ENCODE measurements at places on chromosomes 11 and 22.
A peak's percentile ranks its signal among the peaks of the same experiment; 100 is the strongest.

DNA sequence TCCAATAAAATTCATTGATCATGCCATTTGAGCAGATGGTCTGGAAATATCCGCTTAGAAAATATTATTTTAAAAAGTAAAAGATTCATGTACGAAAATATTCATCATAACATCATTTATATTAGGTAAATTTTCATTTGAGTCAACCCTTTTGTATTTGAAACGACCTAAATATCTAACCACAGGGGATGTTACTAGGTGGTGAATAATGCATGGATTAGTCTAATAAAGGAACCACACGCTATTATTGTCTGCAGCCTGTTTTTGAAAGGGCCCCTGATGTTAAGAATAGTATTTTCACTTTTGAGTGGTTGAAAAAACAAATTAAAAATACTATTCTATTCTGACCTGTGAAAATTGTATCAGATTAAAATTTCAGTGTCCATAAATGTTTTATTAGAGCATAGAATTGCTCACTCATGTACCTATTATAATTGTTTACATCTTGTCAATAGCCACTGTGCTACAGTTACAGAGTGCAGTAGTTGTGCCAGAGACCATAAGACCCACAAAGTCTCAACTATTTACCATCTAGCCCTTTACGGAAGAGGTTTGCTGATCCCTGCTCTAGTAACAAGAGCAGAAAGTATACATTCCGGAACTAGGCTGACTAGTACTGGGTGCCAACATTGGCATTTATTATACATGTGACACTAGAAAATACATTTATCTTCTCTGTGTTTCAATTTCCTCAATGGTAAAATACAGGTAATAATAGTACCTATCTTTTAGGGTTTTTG, 176.1 kb downstream of the LRRC4C start:
- no peak for DNase-seq

- DNase-seq = no peak
These were observed 1817.7 kb downstream of the LRRC4C start for GRCh38 chr11:39641751-39642150.

GRCh38 chr11:130396965-130397364, 31.4 kb downstream of the ADAMTS8 start:
- DNase-seq = no peak

DNA sequence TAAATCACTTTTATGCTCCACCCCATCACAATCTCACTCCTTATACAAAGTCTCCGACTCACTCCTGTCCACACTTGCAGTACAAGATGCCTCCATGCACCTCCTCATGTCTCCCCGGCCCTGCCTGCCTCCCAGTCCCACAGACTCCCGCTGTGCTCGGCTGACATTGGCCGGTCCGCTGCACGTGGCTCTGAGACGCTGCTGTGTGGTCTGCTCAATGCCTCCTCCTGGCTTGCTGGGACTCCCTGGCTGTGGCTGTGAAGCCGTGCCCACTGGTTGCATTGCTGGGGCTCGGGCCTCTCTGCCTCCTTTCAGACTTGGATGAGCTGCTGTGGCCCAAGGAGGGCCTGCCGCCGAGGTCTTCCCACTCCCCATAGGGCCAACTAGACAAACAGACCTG, 224.0 kb upstream of the B3GAT1 start:
- no peak for DNase-seq

- DNase-seq = no peak
These were observed 77.7 kb downstream of the LARGE1 start for GRCh38 chr22:33842421-33843094.

DNA sequence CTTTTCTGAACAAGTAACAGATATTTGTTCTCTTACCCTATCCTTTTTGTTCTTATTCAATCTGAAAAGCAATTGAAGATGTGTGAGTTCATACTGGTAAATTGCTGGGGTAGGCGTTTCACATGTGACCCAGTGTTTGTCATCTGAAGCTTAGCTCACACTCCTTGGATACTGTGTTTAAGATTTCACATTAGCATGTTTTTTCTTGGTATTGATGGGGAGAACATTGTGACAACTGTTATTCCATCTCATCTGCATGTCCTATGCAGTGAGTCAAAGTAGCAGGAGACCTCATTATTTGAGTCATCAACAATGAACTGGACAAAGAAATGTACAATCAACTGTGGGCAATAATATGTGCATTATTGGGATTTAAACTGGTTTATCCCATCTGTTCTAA, 691.6 kb upstream of the ANO5 start:
- DNase-seq = no peak

GRCh38 chr11:46050003-46050461, 71.2 kb downstream of the PHF21A start:
- peak; percentile 51 for DNase-seq

- no peak for DNase-seq
These were observed 70.1 kb upstream of the LRRC55 start for GRCh38 chr11:57111619-57112018.

DNA sequence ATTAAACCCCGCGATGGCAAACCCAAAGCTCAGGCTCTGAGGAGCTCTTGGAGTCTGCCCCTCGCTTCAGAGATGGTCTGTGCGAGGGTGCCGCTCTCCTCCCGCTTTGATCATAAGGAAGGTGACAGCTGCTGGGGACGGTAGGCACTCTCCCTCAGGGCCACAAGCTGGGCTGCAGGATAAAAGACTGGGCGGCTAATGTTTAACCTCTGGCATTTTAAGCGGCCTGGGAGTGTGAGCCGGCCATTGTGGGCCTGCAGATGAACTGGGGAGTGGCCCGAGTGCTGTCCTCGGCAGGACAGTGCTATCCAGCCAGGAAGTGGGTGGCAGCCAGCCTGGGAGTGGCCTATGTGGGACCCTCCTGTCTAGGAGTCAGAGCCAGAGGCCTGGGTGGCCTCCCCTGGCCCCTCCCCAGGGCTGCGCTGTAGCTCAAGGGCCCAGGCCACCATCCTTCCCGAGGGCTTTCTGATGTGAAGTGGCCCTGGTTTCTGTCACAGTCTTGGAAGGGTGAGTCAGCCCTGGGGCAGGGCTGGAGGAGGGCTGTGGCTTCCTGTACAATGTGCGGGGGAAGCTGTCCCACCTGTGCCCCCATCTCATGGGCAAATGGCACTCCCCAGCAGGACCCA, 58.7 kb upstream of the PRODH start:
- DNase-seq = peak; percentile 16

Data from Daoy (cell line).